ENCODE measurements at places on chromosomes 12 and 14.

DNA sequence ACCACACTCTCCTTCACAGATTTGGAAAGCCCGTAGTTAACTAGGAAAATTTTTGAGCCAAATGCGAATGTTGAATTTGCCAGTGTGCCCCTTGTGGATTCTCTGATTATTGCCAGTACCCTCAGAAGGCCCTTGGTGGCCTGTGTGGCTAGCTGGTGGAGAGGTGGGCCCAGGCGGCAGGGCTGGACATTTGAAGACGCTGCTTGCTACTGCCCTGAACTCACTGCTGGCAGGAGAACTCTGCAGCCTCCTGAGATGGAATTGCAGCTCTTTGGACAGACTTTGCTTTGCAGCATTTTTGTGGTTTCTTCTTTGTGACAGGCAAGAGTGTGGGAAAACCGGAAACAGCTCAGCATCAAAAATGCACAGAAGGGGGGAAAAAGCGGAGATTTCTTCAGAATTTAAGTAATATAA is 97.6 kb downstream of the TGFB3 start:
- no peak for DNase-seq

DNA sequence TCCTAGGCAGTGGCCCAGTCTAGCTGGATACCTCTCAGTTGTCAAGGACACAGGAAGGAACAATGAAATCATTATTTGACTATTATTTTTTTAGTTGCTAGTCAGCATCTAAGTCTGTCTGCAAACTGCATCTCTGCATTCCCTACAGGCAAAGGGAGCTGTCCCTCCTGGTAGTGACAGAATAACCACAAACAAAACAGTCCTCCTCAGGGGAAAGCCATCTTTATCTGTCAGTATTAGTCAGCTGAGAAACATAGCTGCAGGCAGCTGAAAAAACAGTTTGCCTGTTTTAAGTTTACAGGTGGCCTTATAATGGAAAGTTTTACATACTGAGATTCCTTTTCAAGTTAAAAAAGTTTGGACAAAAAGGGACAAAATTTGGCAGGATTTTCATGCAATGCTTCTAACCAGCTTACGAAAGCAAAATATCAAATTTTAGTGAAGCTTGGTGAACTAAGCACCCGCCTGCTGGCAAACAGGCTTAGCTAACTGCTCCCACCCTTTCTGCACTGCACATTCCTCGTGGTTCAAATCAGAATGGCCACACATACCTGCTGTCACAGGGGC is 29.5 kb downstream of the SLC25A21 start:
- DNase-seq: no peak

- DNase-seq: no peak
These were observed 164.6 kb downstream of the TMEM117 start for GRCh38 chr12:44000309-44000952.

DNA sequence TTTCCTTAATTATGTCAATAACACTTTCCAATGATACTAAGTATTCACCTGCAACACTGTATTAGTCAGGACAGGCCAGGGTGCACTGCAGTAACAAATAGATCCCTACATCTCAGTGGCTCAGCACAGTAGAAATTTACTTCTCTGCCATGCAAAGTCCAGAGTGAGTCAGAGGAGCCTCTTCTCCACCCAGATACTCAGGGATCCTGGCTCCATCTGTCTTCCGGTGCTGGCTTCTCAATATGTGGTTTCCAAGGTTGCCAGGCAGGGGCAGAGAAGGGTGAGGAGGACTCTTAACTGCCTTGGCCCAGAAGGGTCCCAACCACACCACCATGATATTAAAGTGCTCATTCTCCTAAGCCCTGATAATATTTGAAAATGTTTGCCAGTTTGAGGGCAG is 47.8 kb downstream of the ADGRD1 start:
- no peak for DNase-seq

- no peak for DNase-seq
These were observed 8.5 kb downstream of the ZFP36L1 start for GRCh38 chr14:68784226-68784910.

- no peak for DNase-seq
These were observed 189.5 kb downstream of the MED13L start for GRCh38 chr12:116087962-116088361.

DNA sequence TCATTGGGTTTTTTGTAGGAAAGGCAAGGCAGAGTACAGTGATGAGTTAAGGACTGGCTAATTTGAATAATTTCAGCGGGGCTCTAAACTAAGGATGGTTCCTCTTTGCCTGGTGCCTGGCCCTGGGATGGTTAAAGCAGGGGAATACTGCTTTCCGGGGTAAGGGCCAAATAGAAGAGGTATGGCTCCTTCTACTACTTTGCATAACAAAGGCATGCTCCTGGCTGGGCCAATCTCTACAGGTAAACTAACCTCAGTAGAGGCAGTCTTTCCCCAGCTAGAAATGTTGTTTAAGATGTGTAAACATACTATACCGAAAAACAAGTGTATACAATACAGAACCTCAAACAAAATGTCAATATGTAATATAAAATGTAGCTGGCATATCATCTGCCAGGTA is 1239.0 kb downstream of the SLC16A7 start:
- no peak for DNase-seq

DNA sequence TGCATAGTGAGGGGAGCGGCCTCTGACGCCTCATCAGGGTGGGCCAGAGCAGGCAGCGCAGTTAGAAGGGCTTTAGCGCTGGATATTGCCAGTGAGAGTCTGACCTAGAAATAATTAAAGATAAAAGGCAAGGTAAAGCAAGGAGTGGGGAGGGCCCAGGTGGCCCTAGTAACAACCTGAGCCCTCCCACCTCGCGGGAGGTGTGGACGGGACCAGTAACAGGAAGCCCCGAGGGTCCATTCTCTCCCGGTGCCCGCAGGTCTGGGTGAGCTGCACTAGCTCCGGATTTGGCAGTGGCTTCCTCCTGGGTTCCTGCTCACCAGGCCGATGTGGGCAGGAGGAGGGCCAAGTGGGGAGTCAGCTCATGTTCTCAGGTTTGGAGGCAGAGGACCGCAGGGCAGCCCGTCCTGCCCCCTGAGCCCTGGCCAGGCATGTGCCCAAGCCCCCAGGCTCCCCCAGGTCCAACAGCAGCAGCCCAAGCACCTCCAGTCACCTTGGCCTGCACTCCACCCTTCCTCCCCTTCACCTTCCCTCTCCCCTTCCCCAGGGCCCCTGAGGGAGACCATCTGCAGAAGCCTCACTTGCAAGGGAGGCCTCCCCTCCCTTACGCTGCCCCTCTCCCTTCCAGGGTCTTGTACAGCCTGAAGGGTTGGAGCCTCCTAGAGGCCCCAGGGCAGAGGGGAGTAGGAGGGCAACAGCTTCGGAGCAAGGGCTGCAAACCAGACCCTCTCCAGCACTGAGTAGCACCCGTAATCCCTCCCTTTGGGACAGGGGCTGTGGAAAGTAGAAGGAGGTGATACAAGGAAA is 144.3 kb upstream of the FKBP4 start:
- DNase-seq: no peak

GRCh38 chr12:27620121-27620520 is 76.1 kb upstream of the REP15 start:
- DNase-seq: no peak

DNA sequence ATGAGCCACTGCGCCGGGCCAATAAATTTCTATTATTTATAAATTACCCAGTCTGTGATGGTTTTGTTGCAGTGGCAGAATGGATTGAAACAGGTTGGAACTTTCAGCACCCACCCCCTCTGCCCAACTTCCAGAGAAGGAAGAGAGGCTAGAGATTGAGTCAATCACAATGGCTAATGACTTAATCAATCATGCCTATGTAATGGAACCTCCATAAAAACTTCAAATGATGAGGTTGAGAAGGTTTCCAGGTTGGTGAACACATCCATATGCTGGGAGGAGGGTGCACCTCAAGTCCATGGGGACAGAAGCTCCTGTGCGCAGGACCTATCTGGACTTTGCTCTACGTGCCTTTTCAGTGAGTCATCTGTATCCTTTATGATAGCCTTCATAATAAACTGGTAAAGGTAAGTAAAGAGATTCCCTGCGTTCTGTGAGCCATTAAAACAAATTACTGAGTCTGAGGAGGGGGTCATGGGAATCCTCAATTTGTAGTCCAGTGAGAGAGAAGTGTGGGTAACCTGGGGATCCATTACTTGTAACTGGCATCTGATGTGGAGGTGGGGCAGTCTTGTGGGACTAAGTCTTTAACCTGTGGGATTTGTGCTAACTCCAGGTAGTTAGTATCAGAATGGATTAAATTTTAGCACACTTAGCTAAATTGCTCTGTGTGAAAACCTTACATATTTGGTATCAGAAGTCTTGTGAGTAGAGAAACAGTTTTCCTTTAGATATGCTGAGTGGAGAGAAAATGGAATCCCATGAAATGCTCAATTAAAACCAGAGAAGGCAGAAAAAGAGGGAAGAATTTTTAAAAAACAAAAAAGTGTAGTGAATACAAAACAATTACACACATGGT is 11.7 kb upstream of the NGDN start:
- DNase-seq: no peak

GRCh38 chr14:31568161-31568560 is 7.0 kb downstream of the NUBPL start:
- no peak for DNase-seq

DNA sequence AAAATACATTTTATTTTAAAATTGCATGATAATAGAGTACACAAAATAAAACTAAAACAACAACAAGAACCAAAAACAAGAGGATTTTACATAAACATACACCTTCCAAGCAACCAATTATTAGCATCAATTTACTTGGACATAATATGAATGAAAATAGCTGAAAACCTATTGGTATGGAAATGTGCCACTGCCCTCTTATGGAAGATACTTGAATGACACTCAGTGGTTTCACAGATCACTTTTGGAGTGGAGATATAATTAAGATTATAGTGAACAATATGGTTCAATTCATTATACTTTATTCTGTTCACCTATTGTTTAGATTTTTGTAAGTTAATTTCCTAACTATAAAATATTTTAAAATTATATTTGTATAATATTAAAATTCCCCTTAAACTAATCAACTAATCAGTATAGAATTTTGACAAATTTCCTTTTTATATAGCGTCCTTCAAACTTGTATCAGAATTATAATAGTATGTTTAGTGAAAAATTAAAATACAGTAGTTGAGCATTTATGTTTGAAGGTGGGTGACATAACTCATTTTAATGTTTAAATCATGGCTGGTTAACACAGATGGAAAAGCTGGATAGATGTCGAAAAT is 70.1 kb downstream of the SLC6A15 start:
- no peak for DNase-seq

DNA sequence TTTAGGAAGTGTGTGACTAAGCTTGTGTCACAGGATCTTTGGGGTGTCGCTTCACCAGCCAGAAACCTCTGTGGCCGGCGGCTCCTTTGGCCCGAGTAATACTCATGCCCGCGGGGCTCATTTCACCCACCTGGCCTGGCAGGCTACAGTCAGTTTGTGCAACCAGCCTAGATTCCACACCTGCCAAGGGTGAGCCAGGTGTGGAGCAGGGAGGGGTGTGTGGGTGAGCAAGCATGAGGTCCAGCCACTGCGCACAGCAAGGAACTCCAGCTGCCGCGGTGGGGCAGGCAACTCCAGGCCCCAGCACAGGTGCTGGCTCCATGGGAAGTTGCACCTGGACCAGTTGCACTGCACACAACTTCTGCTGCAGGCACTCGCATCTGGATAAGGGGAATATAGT is 462.3 kb upstream of the LRFN5 start:
- DNase-seq: no peak

DNA sequence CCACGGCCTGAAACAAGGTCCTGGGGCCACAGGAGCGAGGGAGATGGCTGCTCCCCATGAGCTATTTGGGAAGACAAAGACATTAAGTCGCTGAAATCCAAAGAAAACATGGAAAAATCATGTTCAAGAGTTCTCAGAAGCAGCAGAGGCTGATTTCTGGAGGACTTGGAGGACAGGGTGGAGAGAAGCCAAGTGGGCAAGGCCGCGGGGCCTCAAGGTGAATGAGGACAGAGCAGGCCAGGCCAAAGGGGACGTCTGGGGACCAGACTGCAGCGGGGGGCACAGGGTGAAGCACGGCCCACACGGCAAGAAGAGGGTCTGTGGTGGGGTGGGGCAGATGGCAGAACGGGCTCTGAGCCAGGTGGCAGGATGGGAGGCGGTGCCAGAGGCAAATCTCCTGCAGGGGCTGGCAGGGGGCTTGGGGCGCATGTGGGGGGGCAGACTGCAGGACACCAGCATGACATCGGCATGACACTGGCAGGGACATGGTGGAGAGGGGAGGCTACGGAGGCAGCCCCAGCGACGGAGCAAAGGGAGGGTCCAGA is 48.9 kb downstream of the RNF34 start:
- DNase-seq: no peak

DNA sequence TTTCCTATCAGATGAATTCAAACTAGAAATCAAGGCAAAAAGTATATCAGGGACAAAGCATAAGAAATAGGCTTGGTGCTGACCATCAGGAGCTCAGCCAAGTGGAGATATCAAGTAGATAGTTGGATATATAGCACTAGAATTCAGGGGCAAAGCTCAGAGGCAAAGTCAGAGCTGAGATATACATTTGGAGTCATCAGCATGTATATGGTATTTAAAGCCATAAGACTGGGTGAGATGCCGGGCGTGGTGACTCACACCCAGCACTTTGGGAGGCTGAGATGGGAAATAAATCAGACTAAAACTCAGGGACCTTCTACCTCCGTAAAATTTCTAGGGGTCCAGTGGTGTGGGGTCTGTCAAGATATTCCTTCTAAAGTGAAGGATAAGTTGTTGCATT is 38.9 kb upstream of the LIMA1 start:
- no peak for DNase-seq

DNA sequence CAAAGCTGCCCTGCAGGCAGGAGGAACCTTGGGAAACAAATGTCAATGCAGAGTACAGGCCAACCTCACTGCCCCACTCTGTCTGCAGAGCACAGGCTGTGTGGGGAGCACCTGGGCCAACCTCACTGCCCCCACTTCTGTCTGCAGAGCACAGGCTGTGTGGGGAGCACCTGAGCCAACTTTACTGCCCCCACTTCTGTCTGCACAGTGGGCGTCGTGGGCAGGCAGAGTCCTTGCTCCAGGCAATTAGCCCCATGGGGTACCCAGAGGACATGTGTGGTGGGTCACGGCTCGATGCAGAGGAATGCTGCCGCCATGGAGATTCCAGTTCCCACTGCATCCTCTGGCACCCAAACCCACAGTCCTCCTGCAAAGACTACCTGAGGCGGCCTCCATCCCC is 26.2 kb downstream of the BRF1 start:
- DNase-seq: no peak

DNA sequence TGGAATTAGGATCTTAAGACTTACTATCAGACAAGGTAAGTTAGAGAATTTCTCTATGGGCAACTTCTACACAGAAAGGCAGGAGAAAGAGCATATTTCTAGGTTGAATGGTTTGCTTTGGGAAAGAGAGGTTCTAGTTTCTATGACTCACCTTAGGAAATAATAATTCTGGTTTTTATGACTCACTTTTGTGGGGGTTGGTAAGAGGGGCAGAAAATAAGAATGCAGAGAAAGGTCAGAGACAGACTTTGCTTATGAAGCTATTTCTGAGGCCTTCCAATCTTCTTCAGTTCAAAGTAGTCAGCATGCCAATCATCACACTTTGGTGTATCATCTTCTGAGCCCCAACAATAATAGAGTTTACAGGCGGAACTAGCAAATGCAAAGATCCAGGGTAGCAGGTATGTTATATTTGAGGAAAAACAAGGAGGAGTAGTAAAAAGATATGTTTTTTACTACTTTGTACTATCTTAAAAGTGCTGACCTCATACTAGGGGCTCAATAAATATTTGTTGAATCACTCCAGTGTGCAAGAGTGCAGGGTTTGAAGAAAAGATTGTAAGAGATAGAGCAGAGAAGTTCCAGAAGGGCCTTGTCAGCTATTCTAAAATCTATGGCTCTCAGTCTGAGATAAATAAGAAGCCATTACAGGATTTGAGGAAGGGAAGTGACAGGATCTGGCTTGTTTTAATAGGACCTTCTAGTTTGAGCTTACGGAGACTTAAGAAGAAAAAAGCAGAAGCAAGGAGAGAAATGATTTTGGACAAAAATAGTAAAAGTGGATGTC is 56.7 kb upstream of the LRFN5 start:
- DNase-seq: no peak
